ENCODE measurements at places on chromosomes 3 and 15.
A peak's percentile ranks its signal among the peaks of the same experiment; 100 is the strongest.

DNA sequence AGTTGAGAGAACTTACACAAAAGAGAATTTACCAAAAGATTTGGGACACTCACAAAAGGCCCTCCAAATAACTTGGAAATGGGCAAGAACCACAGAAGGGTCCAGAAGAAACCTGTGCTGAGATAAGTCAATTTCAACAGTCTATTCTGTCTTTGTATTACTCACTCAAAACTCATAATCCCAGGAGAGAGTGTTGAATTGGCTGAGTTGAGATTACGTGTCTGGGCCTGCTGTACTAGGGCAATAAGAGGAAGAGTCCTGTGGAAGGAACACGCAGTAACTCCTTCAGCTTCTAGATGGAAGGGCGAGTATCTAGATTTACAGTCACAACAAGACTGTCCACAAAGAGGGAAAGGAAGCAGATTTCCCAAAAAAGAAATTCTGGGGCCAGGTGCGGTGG lies 42.5 kb upstream of the DYNC1LI1 start:
- DNase-seq, result no peak

GRCh38 chr15:37652646-37653417 lies 281.6 kb upstream of the TMCO5A start:
- DNase-seq, result no peak

- DNase-seq, result no peak
Observed at GRCh38 chr3:124707656-124708062, 22.6 kb upstream of the UMPS start.

GRCh38 chr3:52005571-52005986 lies 9.9 kb upstream of the RPL29 start:
- DNase-seq, result peak; percentile 85

GRCh38 chr3:47847260-47847659 lies 44.3 kb downstream of the DHX30 start:
- DNase-seq, result no peak

- DNase-seq, result no peak
Observed at GRCh38 chr15:56950979-56951378, 32.5 kb downstream of the TCF12 start.

- no peak for DNase-seq
Observed at GRCh38 chr3:42394579-42395288, 15.7 kb downstream of the LYZL4 start.

DNA sequence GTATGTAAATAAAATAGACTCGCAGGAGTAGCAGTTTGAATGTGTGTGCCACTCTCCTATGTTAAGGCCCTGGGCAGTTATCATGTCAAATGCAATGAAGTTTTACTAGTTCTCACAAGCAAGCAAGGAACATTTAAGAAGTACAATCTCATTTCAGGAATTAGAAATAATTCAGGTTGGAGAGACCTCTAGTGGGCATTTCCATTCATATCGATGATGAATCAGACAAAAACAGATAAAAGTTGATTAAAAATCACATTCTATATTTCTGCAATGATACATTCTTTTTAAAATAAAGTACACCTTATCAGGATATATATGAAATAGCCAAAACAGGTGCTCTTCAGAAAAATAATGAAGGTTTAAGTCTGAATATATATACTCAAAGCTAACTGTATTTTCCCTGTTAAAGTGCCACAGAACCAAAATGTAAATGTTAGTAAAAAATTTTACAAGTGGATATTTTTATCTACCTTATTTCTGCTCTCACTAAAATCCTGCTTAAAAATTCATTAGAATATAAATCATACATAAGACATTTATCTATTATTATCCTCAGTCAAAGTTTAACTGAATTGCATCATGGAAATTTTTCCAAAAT lies 492.4 kb upstream of the FRG2C start:
- DNase-seq, result no peak

DNA sequence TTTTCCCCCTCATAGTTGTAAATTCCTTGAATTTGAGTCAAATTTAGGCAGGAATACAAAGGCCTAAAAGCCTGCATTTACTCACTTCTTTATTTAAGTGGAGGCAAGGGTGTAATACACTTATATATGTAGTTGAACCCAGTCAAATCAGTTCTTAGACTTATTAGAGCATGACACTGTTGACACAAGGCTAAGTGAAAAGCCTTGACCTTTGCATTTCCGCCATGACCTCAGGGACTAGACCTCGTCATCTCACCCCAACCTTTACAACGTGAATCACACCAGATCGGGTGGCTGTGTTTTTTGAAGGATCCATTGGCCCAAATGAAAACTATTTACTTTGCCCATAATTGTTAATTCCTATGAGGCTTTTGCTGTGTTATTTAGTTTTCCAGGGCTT lies 774.4 kb downstream of the ROBO1 start:
- no peak for DNase-seq

GRCh38 chr3:169034401-169034800 lies 629.1 kb downstream of the MECOM start:
- DNase-seq, result no peak

DNA sequence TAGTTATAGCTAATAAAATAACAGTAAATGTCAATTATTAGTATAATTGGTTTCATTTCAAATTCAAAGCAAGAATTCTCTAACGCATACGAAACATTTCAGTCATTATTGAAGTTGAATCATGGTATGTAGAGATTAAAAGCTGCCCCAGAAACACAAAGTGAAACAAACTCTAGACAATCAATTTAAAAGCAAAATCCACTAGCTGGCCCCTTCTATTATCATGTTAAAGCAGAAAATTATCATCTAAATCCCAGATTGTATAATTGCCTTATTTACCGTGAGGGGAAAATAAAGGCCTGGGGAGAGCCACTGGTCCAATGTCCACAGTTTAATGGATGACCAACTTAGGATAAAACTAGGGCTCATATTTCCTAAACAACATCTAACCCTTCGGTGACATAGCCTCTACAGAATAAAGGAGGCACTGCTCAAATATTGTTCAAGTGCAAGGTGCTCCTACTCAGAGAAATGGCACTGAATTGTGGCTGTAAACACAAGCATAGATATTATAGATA lies 110.9 kb upstream of the THRB start:
- no peak for DNase-seq

DNA sequence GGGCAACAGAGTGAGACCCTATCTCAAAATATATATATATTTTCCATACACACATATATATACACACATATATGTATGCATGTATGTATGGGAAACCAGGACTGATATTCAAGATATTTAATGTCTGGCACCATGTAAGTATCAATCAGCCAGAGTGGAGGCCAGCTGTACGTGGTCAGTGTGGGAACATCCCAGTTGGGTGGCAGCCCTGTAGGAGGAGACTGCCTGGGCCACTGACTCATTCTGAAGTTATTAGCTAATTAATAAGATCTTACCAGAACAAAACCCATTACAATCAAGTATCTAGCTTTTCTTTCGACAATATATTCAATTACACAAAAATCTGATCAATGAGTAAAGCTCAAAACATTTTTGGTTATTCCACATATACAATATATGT lies 85.1 kb upstream of the OCA2 start:
- DNase-seq, result no peak

- no peak for DNase-seq
Observed at GRCh38 chr3:105232553-105232952, 134.2 kb upstream of the ALCAM start.

DNA sequence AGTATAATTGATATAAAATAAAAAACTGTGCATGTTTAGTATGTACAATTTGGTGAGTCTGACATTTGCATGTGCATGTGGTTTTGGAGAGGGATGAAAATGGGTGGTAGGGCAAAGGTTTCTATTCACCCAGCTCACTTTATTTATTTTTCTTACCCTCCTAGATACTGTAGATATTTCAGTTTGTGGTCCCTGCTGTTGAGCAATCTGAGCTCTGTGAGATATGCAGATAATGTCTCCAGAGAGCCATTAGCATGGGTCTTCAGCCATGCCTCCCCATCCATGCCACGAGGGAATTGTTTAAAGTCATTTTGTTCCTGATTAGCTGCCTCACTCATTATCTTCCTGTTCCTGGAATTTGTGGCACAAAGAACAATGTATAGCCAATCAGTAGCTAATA lies 44.4 kb upstream of the B3GALNT1 start:
- DNase-seq, result no peak

- peak; percentile 58 for DNase-seq
Observed at GRCh38 chr15:52103217-52104207, 9.1 kb downstream of the BCL2L10 start.

- DNase-seq, result no peak
Observed at GRCh38 chr3:55899887-55900286, 412.8 kb upstream of the WNT5A start.

- no peak for DNase-seq
Observed at GRCh38 chr3:168112894-168113293, 17.2 kb upstream of the GOLIM4 start.

DNA sequence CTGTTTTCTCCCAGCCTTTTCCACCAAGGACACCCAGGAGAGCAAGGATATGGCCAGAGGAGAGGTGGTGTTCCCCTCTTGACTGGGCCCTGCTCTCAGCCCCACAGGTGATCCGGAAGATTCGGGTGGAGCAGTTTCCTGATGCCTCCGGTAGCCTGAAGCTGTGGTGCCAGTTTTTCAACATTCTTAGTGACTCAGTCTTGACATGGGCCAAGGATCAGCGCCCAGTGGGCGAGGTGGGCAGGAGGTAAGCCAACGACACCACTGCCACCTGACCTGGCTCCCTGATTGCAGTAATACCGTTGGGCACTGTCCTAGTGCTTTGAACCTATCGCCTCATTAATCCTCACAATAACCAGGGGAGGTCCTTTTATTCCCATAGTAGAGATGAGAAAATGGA lies 25.3 kb upstream of the SLC28A1 start:
- DNase-seq, result peak; percentile 77

- DNase-seq, result no peak
Observed at GRCh38 chr3:70095260-70095659, 95.7 kb downstream of the SAMMSON start.

DNA sequence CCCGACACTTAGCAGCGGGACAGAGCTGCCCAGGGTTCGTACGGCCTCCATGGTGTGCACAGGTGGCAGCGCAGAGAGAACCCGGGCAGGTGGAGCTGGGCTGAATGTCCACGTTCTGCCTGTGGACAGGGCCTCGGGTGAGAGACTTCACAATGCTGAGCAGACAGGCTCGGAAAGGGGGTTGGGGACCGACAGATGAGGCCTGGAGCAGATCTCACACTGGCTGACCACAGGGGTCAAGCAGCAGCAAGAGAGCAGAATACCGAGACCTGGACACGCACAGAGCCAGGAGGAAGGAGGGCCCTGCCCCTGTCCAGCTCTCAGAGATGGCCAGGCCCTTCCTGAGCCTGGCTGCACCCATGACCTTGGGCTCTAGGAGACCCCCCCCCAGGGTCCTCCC lies 83.0 kb downstream of the VGLL4 start:
- DNase-seq, result no peak

GRCh38 chr15:22973987-22974386 lies 6.2 kb downstream of the CYFIP1 start:
- no peak for DNase-seq

GRCh38 chr15:51229907-51230330 lies 108.5 kb downstream of the CYP19A1 start:
- no peak for DNase-seq

GRCh38 chr3:100702980-100703345 lies 6.3 kb upstream of the TFG start:
- no peak for DNase-seq

GRCh38 chr15:55909036-55909811 lies 84.2 kb downstream of the NEDD4 start:
- DNase-seq, result no peak

DNA sequence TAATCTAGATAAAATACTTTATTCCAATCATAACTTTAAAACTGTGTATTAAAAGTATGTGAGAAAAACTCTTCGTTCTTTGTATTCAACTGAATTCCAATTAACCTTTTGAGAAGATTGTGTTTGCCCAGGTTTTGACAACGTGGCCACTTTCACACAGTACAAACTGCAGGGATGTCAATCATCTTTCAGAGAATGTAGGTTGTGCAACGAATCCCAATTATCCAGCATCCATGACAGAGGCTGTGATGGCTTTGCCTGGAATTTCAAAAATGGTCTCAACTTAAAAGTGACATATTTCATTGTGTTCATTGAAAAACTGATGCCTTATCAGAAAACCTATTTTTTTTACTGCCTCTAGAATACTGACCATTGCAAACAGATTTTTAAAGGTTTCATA lies 615.1 kb upstream of the KCNMB2 start:
- no peak for DNase-seq

DNA sequence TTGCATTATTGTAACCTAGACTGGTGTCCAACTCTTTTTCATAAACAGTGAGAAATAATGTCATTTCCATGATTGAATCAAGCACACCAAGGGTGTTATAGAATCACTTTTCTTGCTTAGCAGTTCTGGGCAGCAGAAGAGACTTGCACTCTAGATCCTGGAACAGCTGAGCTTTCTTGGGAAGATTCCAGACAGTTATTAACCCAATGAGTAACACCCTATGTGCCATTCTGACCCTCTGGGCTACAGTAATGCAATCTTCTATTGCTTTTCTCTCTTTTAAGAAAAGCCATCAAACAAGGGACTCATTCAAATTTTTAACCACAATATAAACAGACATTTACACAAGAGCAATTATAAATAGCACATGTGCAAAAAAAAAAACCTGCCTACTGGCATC lies 39.3 kb upstream of the USP3 start:
- no peak for DNase-seq

DNA sequence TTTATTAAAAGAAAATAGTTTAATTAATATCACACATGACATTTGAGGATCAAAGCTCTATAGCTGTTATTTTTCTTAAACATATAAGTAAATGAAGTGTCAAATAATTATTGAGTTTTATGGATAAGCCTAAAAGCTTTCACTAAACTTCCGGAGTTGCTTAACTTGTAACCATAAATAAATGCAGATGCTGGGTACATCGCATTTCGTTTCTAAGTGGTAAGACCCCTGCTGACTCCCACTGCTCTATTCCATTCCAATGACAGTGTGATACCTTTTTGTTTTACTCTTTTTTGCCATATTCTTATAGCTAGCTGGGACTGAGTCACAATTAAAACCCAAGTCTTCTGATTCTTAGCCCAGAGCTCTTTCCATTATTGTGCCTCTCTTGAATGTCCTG lies 411.1 kb downstream of the SOX2 start:
- no peak for DNase-seq

GRCh38 chr3:102081572-102082289 lies 232.4 kb downstream of the NFKBIZ start:
- DNase-seq, result no peak

- no peak for DNase-seq
Observed at GRCh38 chr3:52352566-52352965, 36.4 kb downstream of the DNAH1 start.

DNA sequence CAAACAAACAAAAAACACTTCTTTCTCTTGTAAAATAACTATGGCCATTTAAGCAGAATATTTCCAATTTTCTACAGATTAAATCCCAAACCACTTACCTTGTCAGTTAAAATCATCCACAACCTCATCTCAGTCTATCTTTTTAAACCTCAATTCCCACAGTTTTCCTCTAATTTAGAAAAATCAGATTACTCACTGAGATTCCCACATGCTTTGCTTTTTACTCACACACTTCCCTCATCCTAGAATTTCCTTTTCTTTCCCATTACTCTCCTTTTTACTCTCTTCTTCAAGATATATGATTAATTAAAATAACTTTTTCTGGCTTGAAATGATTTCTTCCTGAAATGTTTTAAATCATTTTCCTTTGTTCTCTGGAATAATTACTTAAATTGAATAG lies 790.7 kb downstream of the ROBO1 start:
- DNase-seq, result no peak
